D341Med (cell line): ENCODE measurements at places on chromosomes 12 and 14.

- DNase-seq, result peak; percentile 76
These were observed 50.9 kb upstream of the BICDL1 start for GRCh38 chr12:119938049-119938667.

GRCh38 chr14:56891226-56891625 is 80.9 kb upstream of the OTX2 start:
- DNase-seq, result peak; percentile 63

GRCh38 chr14:63986789-63987533 is 134.2 kb downstream of the SYNE2 start:
- DNase-seq, result no peak

- DNase-seq, result no peak
These were observed 14.5 kb upstream of the PWP1 start for GRCh38 chr12:107670999-107671643.

DNA sequence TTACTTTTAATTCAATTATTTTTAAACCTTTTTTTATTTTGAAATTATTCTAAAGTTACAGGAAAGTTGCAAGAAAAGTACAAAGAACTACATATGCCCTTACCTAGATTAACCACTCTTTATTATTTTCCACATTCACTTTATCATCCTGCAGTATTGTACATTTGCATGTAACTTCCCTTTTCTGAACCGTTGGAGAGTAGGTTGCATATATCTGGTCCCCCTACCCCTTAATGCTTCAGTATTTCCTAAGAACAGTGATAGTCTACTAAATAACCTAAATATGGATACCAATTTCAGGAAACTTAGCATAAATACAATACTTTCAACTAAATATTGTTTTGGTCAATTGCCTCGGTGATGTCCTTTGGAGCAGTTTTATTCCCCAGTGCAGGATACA is 15.0 kb downstream of the G2E3 start:
- DNase-seq, result no peak

DNA sequence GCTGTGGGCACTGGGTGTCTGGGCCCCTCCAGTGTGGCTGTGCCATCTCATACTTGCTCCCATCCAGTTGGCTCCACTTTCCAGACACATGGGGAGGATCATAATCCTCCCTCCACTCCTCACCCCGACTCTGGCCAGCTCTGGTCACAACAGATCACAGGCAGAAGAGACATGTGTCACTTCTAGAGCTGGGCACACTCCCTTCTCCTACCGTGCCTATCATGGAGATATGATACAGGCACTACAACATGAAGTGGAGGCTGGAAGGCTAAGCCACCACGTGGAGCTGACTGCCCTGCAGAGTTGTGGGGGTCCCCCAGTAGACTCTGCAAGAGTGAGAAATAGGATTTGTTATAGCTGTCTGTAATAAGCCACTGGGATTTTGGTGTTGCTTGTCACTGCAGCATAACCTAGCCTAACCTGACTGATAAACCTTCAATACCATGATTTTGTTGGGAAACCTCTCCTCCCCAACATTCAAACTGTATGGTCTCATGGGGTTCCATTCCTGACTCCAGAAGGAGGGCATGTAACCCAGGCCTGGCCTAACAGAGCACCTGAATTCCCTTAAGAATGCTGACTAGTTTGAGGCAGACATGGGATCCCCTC is 20.0 kb downstream of the NT5DC3 start:
- no peak for DNase-seq

GRCh38 chr12:8665759-8666158 is 3.1 kb upstream of the MFAP5 start:
- no peak for DNase-seq

DNA sequence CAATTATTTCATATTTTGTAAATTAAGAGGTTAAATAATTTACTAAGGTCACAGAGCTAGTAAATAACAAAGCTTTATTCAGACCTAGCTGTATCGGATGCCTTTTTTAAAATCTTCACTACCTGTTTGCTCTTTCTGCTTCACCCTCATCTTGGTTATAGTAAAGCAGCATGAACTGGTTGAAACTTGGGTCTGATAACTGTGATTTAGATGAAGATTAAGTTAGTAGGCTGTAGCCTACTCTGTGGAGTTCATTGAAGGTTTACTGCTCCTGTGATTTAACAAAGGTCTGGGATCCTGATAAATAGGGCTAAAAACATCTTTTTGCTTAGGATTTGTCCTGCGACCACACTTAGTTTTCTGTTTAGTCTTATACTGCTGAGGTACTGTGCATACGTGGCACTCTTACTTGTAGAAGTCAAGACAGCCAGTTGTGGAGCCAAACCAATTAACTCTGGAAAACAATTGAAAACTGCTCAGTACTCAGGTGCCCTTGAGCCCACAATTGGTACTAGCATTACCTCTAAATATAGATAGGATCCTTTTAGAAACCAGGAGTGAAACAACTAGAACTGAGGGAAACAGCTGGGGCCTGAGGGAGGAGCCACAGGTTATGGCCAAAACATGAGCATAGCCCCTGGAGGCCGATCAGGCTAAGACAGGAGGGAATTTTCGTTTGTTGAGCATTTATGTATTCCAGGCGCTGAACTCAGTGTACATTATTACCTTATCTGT is 2.3 kb downstream of the SPATS2 start:
- peak; percentile 56 for DNase-seq

DNA sequence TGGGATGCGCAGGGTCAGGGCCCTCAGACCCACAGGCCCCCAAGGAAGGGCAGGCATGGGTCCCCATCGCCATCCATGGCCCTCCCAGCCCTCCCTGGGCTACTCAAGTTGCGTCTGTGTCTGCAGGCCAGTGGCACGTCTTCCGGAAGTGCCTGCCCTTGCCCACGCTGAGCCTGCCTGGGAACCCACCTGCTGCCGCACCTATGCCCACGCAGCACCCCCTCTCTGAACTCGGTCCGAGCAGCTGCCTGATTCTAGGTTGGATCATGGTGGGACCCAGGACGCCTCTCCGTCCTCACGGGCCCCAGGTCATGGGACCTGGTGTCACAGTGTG is 182.8 kb downstream of the ADGRD1 start:
- DNase-seq, result no peak

- no peak for DNase-seq
These were observed 29.3 kb downstream of the SLC7A8 start for GRCh38 chr14:23153851-23154796.

GRCh38 chr12:111404362-111405148 is 1.2 kb upstream of the SH2B3 start:
- no peak for DNase-seq

DNA sequence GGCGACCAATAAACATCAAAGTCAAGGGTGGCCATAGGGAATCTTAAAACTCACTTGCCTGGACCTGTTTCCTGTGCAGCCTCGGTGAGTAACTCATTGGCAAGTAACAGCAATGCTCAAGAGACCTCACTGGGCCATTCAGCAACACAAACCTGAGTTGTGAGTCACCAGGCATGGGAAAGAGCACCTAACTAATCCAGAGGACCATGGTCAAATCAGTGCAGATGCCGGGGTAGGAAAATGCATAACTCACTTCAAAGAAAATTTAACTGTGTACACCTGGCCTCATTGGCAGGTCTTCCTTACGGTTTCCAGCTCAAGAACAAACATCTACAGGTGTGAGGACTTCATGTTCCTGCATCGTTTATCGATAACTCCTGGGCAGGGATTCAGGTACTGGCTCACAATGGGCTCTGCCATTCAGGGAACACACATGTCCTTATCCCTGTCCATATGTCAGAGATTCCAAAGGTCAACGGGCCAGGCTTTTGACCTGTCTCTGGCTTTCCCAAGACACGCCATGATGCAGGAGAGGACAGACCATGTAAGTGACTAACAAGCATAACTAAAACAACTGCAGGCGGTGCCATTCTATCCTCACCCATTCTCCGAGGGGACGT is 211.8 kb downstream of the ANO2 start:
- DNase-seq, result no peak

GRCh38 chr14:54132496-54132895 is 175.9 kb upstream of the BMP4 start:
- DNase-seq, result no peak

DNA sequence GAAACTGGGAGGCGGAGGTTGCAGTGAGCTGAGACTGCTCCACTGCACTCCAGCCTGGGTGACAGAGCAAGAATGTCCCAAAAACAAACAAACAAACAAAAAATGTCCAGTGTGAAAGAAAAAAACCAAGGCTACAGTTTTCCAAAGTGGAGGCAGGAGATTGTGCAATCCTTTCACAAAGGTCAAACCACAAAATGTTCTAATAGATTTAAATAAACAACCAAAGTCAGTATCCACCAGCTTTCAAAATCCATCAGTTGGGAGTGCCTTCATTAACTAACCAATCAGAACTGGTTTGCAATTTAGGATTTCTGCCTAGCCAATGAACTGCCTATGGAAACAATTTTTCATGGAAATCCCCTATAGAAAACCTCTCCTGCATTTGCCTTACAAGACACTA is 52.3 kb upstream of the TRIM9 start:
- no peak for DNase-seq

DNA sequence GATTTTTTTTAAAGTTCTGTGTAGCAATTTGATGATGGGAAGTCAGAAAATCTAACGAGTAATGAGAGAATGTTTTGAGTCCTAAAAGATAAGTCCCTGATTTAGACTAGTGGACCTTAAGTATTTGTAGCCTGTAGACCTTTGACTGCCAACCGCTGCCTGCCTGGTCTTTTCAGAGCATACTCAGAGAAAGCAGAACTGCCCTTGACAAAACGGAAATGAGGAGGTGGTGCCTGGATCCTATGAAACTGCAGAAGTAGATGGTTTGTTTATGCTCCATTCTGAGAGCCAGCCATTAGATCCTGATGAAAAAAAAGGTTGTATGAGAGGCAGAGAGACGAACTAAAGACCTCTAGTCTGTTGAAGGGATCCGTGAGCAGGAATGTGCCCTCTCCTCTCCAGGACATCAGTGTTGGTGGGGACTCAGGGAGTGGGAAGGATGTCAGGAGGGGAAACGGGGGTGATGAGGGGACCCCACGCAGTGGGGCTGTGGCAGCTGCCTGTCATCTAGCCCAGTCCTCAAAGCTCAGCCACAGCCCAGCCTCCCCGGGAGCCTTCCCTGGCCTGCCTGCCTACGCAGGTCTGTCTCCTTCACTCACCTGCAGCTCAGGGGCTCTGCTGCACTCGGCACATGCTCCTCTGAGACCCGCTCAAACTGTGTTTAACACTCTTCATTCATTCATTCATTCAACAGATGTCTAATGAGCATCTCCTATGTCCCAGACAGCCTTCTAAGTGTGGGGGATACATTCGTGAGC is 447.5 kb downstream of the AACS start:
- no peak for DNase-seq

- DNase-seq, result no peak
These were observed 12.9 kb upstream of the TRIM9 start for GRCh38 chr14:51107801-51108200.

GRCh38 chr12:106157802-106158201 is 19.0 kb upstream of the NUAK1 start:
- DNase-seq, result no peak

DNA sequence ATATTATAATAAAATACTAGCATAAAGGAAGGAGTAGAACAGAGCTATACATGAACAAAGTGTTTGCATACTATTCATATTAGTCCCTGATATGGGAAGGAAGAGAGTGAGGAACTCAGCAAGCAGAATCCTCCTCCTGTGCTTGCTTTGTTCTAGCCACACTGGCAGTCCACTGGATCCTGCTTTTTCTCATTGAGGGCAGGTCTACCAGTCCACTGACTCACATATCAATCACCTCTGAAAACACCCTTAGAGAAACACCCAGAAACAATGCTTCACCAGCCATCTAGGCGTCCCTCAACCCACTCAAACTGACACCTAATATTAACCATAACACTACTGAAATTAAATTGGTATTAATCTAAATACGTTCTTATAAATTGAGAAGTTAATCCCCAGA is 1861.7 kb upstream of the SEL1L start:
- no peak for DNase-seq

- no peak for DNase-seq
These were observed 301.6 kb downstream of the CACNA1C start for GRCh38 chr12:2354151-2354991.

- DNase-seq, result no peak
These were observed 31.0 kb downstream of the RTL1 start for GRCh38 chr14:100872259-100873095.

DNA sequence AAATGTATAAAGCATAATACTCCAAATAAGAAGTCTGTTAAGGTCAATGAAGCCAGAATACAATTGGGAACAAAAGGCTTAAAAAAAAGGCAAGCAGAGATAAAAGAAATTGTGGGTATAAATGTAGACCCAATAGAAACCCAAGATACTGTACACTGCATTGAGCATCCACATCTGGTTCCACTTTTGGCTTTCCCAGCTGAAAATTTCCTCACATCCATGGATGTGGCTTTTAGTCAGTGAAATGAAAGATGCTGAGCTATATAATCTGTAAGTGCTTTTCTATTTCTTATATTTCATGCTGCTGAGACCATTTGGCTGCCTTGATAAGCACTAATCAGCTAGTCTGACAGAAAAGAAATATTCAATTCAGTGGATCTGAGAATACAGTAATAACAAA is 83.5 kb downstream of the PTPRR start:
- DNase-seq, result no peak

DNA sequence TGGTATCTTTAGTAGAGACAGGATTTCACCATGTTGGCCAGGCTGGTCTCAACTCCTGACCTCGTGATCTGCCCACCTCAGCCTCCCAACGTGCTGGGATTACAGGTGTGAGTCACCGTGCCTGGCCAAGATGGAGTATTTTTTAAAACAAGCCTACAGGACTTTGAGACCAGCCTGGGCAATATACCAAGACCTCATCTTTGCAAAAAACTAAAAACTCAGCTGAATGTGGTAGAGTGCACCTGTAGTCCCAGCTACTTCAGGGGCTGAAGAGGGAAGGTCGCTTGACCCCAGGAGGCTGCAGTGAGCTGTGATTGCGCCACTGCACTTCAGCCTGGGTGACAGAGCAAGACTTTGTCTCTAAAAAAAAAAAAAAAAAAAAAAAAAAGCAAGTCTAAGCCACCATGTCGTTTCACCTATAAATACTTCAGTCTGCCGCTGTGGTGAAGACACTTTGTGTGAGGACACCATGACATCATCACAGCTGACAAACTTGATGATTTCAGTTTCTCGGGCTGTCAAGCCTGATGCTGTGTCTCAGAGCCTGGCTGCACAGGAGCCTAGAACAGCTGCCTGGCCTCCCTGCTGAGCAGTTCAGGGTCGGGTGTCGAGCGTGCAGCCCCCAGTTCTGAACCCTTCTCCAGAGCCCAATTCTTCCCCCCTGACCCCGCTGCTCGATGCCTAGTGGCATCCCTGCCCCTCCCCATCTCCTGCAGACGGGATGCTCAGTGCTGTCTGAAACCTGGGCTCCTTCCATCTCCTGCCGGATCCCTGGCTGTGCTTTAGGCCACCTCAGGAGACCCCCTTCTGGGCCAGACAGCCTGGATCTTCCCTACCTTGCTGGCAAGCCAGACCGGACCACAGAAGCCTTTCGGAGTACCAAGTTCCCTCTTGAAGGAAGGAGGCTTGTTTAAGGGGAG is 119.2 kb upstream of the EVL start:
- DNase-seq, result no peak
